ENCODE measurements at places on chromosomes 5 and 9. TPM values are rescaled to one million over a fixed set of nuclear protein-coding genes. Genes with fewer than 3 reads are reported as not detected.

CEL gene
- total RNA-seq: 0.19 TPM

PHF24 gene
- total RNA-seq: 0.13 TPM

ANXA2R gene
- 1.5 TPM for total RNA-seq

CERCAM gene
- 67.5 TPM for total RNA-seq

TMEM252 gene
- total RNA-seq: not detected

TEX48 gene
- total RNA-seq: not detected

SLC6A18 gene
- not detected for total RNA-seq

ANKRD31 gene
- total RNA-seq: 0.13 TPM

AJM1 gene
- 1.1 TPM for total RNA-seq

Measured in aortic smooth muscle cell (primary cell).